Iris pigment epithelial cell (primary cell): ENCODE measurements at places on chromosomes 5 and 9.
A peak's percentile ranks its signal among the peaks of the same experiment; 100 is the strongest.

- no peak for DNase-seq
Measured at GRCh38 chr9:93678199-93679019, 102.0 kb downstream of the PHF2 start.

GRCh38 chr9:117093891-117094844, 320.7 kb downstream of the ASTN2 start:
- peak; percentile 21 for DNase-seq

GRCh38 chr9:124493794-124494479, 13.3 kb downstream of the NR5A1 start:
- DNase-seq, result no peak

GRCh38 chr9:126613651-126614050, at the start of gene LMX1B:
LMX1B (plus strand) TSS chr9:126613928; CDS start chr9:126614450, 522 bp downstream.
- DNase-seq, result peak; percentile 56

- no peak for DNase-seq
Measured at GRCh38 chr5:1899201-1899600, 16.5 kb upstream of the IRX4 start.

DNA sequence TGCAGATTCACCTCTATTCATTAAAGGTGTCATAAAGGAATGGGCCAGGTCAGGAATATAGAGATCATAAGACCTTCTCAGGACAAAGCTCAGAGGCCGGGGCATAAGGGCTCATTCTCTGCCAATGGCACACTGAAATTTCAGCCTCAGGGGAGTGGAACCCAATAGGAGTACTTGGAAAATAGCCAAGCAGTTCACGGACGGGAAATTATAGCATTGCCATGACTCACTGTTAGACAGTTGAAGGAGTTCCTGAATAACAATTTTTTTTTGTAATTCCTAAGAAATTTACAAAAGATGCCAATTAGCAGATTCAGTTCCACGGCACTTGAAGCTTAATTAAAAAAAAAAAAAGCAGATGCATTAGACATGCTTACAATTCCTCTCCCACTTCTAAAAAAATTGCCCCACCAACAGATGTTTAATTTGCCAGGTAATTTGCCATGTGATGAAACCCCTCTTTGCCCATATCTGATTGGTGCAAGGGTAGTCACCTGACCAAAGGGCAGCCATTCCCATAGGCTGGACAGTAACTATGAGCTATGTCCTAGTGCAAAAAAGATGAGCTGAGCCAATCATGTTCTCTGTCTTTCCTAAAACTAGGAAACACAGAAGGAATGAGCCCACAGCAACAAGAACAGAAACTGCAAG, 58.6 kb downstream of the PTCD2 start:
- DNase-seq, result peak; percentile 90

DNA sequence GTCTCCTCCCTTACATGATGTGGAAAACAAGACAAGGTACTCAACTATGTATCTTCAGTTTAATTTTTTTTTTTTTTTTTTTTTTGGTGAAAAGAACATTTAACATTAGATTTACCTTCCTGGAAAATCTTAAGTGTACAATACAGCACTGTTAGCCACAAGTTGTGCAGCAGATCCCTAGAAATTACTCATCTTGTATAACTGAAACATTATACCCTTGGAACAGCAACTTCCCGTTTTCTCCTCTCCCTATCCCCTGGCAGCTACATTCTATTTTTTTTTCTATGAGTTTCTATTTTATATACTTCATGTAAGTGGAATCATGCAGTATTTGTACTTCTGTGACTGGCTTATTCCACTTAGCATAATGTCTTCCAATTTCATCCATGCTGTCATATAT, 421.9 kb upstream of the FTMT start:
- no peak for DNase-seq

DNA sequence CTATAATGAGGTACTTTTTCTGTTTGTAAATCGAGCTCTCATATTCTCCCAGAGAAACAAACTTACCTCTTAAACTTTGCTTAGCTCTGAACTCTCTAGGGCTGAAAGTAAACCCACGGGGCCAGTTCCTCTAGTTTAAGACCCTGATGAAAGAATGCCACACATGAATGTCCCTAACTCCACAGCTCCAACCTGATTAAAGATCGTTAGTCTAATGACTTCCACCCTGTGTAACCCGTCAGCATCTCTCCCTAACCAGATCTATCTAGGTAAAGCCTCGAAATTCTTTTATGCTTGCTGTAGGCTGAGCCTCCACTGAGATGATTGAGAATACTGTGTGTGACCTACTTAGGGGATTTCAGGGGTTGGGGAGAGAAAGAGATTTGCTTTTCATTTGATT, 27.0 kb downstream of the ADRA1B start:
- no peak for DNase-seq

GRCh38 chr9:83451308-83451707, 86.9 kb downstream of the FRMD3 start:
- DNase-seq, result no peak

GRCh38 chr9:27572566-27572917, 739 bp downstream of the C9orf72 start:
- peak; percentile 55 for DNase-seq

- DNase-seq, result peak; percentile 86
Measured at GRCh38 chr5:109410389-109411148, 795 bp upstream of the PJA2 start.

DNA sequence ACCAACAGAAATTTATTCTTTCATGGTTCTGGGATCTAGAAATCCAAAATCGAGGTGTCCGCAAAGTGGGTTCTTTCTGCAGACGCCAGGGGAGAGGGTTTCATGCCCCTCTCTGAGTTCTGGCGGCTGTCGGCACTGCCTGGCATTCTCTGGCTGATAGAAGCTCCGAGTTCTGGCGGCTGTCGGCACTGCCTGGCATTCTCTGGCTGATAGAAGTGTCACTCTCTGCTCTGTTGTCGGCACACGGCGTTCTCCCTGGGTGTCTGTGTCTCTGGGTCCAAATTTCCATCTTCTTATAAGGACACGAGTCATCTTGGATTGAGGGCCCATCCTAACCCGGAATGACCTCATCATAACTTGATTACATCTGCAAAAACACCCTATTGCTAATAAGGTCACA, 7.6 kb downstream of the GFI1B start:
- no peak for DNase-seq
